ENCODE measurements at places on chromosomes 1 and 21.

- DNase-seq: peak; percentile 70
Measured at GRCh38 chr1:116574581-116575291, 3.9 kb upstream of the CD58 start.

DNA sequence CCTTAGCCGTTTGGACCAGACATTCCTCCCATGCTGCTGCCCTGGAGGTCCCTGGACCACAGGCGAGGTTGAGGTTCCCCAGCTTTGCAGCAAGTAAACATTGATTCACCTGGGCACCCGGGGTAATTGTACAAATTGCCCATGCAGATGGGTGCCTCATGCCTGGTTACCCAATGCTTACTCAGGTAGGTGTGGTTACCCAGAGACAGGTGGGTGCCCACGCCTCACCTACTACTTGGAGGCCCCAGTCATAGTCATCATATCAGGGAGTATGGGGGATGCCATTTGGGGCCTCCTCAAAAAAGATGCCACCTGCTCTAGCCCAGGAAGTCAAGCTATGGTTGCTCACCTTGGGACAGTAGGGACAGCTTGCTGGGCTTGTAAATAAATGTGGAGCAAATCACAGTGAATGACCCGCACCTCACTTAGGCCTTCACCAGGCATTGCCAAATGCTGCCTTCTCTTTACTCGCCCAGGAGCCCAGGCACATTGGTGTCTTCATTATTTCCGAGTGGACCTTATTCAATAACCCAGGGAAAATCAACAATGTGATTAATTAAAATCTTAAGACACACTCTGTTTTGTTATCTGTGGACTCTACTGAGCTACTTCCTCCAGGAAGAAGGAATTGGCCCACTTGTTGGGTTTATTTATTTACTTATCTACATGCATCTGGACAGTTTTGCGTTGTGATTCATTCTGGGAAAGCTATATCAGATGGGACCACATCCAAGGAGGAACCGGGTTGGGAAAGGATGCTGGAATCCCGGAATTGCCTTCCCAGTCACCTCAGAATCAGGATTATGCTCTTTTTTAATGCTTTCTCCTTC, 35.6 kb upstream of the GRHL3 start:
- DNase-seq: peak; percentile 68

DNA sequence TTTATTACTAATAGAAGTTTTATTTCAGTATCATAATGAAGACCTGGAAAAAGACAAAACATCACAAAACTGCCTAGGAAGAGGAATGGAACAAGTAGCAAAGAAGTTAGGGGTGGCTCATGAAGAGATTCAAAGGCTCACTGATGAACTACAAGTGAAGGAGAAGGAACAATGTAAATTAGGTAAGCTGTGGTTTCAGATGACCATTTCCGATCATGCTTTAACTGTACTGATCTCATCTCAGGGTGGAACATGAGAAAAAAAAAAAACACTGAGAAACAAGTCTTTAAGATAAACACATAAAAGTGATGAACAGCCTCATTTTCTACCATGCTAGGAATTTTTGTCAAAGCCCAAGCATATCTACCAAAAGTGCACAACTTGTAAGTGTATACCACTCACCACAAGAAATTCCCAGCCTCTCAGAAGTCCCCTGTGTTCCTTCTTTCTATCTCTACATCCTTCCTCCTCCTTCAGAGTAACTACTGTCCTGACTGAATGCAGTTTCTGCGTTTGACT, 19.6 kb downstream of the CCDC30 start:
- no peak for DNase-seq

GRCh38 chr1:26419494-26419893, 8.9 kb downstream of the LIN28A start:
- DNase-seq: no peak

GRCh38 chr1:230072866-230073265, 5.8 kb downstream of the GALNT2 start:
- DNase-seq: no peak

DNA sequence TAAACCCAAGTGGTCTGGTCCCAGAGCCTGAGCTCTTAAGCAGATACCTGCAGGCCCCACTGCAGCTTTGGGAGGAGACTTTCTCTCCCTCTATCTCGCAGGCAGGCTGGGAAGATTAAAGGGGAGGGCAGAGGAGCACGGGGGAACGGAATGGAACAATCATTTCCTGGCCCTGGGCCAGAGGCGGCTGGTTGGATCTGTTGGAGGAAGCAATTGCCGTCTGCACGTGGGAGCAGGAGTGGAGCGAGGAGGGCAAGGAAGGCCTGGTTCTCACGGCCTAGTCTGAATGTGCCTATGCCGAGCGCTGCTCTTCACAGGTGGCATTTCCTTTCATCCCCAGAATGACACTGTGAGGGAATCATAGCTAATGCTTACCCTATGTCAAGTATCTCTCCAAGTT, 23.7 kb downstream of the NKAIN1 start:
- DNase-seq: peak; percentile 15

DNA sequence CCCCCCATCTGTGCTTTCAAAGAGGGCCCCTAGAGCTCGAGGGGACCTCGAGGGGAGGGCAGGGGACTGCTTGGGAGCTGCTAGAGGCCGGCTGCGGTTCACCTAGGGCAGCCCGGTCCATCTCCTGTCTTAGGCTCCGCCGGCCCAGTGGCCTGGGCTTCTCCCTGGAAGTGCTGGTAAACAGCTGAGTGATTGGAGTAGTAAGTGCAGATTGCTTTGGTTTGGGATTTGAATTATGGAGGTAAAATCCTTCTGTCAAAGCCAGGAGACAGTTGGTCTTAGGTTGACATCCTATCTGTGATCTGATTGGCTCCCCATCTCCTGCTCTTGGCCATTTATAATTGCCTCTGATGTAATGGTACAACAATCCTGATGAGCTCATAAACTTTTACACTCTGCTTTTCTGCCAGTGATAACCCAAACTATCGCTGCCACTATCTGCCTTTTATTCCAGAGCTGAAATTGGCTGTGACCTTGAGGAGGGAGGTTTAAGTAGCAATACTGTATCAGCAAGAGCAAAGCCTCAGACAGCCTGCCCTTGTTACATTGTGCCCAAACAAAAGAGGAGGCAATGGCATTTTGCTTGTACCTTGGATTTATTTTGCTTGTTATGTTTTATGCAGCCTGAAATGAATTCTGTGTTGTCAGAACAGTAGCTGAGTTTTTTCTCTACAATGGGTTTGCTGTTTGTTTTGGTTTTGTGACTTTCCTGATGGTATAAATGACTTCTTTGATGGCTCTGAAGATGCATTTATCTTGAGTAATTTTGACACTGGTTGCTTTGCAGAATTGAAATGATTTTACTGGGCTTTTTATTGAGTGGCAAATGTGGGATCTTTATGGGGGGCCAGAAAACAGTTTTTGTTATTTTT, 2.4 kb downstream of the ARID1A start:
- peak; percentile 96 for DNase-seq

DNA sequence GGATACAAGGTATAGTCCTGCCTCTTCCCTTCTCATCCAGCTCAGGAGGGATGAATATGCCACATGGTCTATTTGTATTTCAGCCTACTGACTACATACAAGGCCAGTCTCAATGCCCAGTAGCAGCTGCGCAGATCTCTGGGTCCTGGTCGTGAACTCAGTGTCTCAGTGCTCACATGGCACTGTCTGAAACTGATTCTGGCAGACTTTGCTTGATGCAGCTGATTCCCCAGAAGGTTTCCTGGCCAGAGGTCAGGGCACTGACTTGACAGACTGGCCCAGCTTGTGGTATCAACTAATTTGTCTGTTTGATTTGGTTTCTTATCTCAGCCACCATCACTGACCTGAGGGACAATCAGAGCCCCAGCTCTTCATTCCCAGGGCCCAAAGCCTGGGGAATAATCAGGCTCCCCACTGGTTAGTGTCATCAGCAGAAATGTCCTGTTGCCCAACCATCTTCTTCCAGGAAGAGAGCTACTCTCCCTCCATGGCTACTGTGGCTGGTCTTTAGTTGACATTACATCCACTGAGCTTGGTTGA, 7.5 kb upstream of the SPRR4 start:
- no peak for DNase-seq

DNA sequence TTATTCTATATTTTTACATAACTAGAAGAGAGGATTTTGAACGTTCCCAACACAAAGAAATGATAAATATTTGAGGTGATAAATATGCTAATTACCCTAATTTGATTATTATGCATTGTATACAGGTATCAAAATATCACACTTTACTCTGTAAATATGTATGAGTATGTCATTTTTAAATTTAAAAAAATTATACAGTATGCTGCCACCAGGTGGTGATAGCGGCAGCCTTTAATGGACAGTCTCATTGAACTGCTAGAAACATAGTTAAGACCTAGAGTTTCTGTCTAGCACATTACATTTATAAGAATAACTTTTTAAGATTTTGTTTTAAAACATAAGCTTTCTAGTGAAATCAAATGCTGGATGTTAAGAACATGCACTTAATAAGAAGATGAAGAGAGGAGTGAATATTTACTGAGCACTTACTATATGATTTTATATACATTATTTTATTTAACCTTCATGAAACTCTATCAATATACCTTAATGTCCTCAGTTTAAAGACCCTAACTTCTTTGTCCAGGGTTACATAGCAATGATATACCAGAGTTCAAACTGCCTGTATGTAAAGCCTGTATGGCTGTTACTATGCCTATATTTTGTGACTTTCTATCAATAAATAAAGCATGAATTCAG, 207.1 kb downstream of the NUF2 start:
- peak; percentile 32 for DNase-seq

DNA sequence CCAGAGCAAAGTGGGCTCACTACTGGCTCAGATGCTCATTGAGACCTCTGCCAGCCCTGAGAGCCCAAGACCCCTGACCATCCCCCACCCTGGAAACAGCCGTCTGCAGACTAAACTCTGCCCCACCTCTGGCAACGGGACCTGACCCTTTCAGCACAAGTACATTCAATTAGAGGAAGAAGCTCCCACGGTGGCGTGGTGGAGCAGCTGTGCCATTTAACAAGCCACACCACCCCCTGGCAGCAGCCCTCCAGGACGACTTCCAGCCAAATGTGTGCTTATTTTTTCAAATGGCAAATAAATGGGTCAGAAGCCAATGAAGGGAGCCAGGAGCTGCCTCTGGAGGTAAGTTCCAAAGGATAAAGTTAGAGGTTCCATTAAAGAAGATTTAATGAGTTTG, 226.7 kb downstream of the NPHP4 start:
- no peak for DNase-seq

DNA sequence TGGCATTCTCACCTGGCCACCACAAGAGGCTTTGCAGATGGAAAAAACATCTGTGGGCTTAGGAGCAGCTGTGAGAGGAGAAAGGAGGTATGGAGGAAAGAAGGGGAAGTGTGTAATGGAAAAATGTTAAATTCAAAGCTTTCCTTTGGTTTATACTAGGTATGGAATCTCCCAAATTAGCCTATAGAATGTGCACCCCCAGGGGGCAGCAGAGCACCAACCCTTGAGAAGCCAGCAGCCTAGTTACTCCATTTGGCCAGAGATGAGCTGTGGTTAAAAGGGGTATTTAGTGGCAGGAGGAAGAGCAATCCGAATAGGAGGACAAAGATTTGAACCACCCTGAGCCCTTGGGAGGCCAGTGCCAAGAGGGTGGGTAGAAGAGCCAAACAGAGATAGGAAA, 97.5 kb upstream of the CTTNBP2NL start:
- peak; percentile 60 for DNase-seq

- DNase-seq: no peak
Measured at GRCh38 chr1:108011295-108011694, 46.3 kb upstream of the VAV3 start.

- DNase-seq: no peak
Measured at GRCh38 chr1:211469113-211469512, 22.8 kb downstream of the RD3 start.
